AG09309 (cell line): ENCODE measurements at places on chromosomes 2 and 18.
A peak's percentile ranks its signal among the peaks of the same experiment; 100 is the strongest.

DNA sequence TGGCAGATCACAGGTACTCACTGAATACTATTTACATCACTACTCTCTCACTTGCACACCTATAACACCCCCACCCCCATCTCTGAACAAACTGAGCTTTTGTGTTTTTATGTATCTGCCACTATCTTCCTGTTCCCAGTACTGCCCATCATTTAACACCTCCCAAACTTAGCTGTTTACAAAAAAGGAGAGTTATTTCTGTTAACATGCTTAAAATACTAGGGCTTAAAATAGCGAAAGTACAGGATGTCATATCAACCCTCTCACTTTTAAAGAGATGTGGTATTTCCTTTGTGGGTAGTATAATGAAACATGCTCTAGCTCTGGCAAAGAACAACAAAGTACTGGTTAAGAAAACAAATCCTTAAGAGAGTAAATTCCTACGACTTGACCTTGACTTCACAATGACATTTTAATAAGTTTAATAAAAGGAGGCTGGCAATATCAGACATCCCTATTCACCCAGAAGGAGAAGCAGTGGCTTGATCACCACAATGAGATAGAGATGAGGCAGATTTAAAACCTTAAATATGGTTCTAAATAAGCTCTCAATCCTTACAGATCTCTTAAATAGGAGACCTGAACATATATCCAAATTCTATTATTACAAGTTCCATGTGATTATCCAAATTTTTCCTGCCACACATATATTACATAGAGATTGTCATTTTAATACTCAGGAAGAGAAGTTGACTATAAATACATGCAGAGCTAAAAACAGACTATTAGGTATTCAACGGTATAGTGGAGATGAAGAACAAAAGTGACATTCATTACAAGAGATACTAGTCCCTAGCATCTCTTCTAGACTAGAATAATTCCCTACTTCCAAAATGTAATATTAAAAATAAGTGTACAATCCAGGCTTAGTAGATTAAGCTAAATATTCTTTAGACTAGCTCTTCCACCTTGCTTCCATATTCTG is 36.9 kb downstream of the TRAK2 start:
- peak; percentile 20 for DNase-seq

DNA sequence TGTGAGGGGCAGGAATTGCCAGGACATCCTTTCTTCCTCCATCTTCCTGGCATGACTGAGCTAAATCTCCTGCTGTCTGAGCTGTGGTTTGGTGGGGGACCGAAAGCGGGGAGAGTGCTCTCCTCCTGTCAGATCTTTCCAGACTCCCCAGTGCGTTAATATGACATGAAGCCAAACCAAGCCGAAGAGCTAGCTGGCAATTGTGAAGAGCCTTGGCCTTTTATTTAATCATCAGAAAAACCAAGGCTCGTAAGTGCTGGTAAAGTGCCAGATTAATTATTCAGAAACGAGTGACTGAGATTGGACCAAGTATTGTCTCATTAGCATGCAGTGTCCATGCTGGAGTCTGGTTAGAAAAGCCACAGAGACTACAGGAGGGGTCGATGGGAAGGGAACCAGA is 14.5 kb upstream of the LRPPRC start:
- DNase-seq, result no peak

- peak; percentile 41 for DNase-seq
Observed at GRCh38 chr2:17851731-17852585, 26.5 kb upstream of the KCNS3 start.

DNA sequence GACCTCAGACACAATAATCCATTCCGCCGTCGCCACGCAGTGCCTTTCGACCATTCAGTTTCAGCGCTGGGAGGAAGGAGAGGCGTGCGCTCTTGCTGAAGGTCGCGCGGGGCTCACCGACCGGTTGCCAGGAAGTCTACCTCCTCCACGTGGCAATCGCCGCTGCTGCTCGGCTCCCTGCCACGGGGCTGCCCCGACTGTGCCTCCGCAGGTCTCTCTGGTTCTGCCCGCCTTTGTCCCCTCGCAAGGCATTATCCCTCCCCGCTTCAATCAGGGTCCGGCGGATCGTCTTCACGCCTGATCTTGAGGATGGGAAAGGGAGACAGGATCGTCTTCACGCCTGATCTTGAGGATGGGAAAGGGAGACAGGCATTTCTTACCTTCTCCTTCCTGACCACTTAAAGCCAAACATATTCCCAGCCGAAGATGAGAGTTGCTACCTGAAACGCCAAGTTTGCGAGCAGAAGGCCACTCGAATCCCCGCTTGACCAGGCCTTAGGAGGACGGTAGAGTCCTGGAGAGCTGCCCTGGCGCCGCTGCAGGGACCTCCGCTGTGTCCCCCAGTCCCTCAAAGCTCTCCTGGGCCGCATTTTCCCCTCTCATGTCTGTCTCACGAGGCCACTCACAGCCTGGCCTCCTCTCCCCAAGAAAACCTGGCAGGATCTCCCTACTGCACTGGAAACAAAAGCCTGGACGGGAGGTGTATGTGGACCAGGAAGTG is 4.3 kb upstream of the GPR45 start:
- DNase-seq, result no peak

- no peak for DNase-seq
Observed at GRCh38 chr2:74503506-74504475, 3.7 kb downstream of the PCGF1 start.

DNA sequence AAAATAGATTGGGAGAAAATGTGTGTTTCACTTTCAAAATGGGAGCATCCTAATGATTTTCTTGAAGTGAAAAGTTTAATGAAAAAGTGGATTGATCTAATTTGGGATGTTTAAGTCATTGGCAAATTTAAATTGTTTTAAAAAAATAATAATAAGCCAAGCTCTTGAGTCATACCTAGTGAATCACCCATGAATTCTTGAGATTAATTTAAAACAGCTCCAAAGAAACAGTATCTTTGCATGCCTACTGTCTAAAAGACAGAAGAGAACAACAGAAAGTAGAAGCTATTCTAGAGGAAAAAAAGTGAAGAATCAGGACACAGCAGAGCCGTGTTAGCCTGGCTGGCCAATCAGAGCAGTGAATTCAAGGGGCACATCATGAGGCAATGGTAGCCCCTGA is 7.7 kb downstream of the ACVR1C start:
- no peak for DNase-seq
